ENCODE measurements at places on chromosomes 13 and 19.

GRCh38 chr13:44333950-44334655 is 39.5 kb upstream of the SERP2 start:
- no peak for DNase-seq
- peaks cover 23% of the 10 kb centered on the region for H3K4me1 ChIP-seq
- H3K27me3 ChIP-seq, result no peaks in the 10 kb centered on the region
- H3K36me3 ChIP-seq, result no peaks in the 10 kb centered on the region
- H3K27ac ChIP-seq, result no peak overlapping the region
- H3K4me3 ChIP-seq, result no peak overlapping the region

DNA sequence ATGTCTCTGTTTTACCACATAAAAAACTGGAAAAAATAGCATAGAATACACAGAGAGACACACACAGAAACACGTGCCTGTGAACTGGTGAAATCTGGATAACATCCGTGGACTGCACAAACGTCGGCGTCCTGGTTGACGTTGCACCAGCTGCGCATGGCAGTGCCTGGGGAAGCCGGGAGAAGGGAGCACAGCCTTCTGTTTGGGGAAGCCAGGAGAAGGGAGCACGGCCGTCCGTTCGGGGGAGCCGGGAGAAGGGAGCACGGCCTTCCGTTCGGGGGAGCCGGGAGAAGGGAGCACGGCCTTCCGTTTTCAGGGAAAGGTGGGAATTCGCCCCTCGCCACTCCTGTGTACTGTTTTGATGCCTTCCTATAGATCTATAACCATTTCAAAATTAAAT is 63.8 kb upstream of the C13orf46 start:
- H3K4me1 ChIP-seq, result peaks cover 3% of the 10 kb centered on the region
- H3K27me3 ChIP-seq, result peaks cover 2% of the 10 kb centered on the region
- no peak overlapping the region for H3K4me3 ChIP-seq
- no peak overlapping the region for H3K27ac ChIP-seq
- no peaks in the 10 kb centered on the region for H3K36me3 ChIP-seq

GRCh38 chr13:41056826-41057711 is 4.2 kb upstream of the WBP4 start:
- no peaks in the 10 kb centered on the region for H3K36me3 ChIP-seq
- H3K27ac ChIP-seq, result no peak overlapping the region
- H3K4me1 ChIP-seq, result peaks cover 9% of the 10 kb centered on the region
- H3K4me3 ChIP-seq, result no peak overlapping the region

DNA sequence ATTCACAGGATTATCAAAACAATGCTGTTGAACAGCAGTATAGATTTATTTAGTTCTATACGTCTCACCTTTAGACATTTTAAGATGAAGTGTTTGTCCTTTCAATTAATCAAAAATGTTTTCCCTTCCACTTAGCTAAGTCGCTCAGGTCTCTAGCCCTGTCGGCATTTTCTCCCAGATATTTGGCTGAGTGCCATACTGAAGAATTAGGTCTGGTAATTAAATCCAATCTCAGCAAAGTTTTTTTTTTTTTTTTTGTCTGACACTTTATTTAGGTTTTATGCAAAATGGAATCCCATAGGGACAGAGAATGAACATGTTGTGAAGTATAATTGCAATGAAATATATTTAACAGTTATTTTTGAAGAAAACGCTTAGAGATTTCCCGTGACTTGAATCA is 44.1 kb downstream of the RFC3 start:
- H3K4me1 ChIP-seq, result no peaks in the 10 kb centered on the region
- no peak overlapping the region for H3K27ac ChIP-seq
- H3K4me3 ChIP-seq, result no peak overlapping the region
- peak; percentile 10 for DNase-seq
- H3K36me3 ChIP-seq, result no peaks in the 10 kb centered on the region

DNA sequence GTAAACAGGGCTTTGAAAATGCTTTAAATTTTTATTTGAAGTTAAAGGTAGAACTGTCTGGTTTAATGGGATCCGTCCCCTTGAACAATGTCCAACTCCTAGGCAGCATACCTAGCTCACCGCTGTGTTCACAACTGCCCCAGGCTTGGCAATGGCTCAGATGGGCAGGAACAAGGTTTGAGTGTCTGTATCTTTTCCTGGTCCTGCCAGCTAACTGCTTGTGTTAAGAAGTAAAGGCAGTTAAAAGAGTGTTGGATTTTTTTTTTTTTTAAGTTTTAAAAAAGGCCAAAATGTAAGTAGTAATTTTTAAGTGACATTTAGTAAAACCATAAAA is 66.7 kb upstream of the FNDC3A start:
- H3K4me3 ChIP-seq, result no peak overlapping the region
- H3K4me1 ChIP-seq, result no peaks in the 10 kb centered on the region
- no peaks in the 10 kb centered on the region for H3K27me3 ChIP-seq
- no peak overlapping the region for H3K27ac ChIP-seq

- H3K4me3 ChIP-seq, result no peak overlapping the region
- H3K27ac ChIP-seq, result no peak overlapping the region
- H3K4me1 ChIP-seq, result no peaks in the 10 kb centered on the region
- DNase-seq, result no peak
- peaks cover 4% of the 10 kb centered on the region for H3K36me3 ChIP-seq
Measured at GRCh38 chr13:42152495-42152894, 104.0 kb downstream of the DGKH start.

DNA sequence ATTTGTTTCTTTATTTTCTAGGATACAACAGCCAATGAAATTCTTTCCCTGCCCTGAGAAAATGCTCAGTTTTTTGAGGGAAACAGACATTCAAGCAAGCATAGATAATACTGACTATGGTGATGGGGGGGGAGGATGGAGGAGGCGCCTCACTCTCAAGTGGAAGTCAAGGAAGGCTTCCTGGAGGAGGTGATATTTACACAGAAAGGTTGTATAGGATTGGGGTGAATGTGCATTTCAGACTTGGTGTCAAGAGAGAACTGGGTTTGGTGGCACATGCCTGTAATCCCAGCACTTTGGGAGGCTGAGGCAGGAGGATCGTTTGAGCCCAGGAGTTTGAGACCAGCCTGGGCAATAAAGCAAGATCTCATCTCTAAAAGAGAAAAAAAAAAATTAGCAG is 12.2 kb upstream of the ADGRE1 start:
- H3K4me1 ChIP-seq, result peaks cover 2% of the 10 kb centered on the region
- no peak for DNase-seq
- H3K27me3 ChIP-seq, result no peaks in the 10 kb centered on the region

- H3K27ac ChIP-seq, result peak overlapping the region; percentile 45
- peaks cover 3% of the 10 kb centered on the region for H3K36me3 ChIP-seq
- no peak for DNase-seq
- no peaks in the 10 kb centered on the region for H3K27me3 ChIP-seq
- H3K4me3 ChIP-seq, result peak overlapping the region; percentile 33
- peaks cover 17% of the 10 kb centered on the region for H3K4me1 ChIP-seq
Measured at GRCh38 chr13:38348861-38349389, 726 bp upstream of the UFM1 start.

- peak; percentile 74 for DNase-seq
- no peaks in the 10 kb centered on the region for H3K4me1 ChIP-seq
- no peak overlapping the region for H3K27ac ChIP-seq
- H3K36me3 ChIP-seq, result peaks cover under 1% of the 10 kb centered on the region
- H3K4me3 ChIP-seq, result no peak overlapping the region
- H3K27me3 ChIP-seq, result no peaks in the 10 kb centered on the region
Measured at GRCh38 chr13:23754997-23755396, 134.2 kb downstream of the MIPEP start.

- peaks cover 7% of the 10 kb centered on the region for H3K4me1 ChIP-seq
- no peaks in the 10 kb centered on the region for H3K27me3 ChIP-seq
- no peak overlapping the region for H3K27ac ChIP-seq
- no peak for DNase-seq
- no peaks in the 10 kb centered on the region for H3K36me3 ChIP-seq
Measured at GRCh38 chr13:59495299-59495698, 668.4 kb downstream of the DIAPH3 start.

DNA sequence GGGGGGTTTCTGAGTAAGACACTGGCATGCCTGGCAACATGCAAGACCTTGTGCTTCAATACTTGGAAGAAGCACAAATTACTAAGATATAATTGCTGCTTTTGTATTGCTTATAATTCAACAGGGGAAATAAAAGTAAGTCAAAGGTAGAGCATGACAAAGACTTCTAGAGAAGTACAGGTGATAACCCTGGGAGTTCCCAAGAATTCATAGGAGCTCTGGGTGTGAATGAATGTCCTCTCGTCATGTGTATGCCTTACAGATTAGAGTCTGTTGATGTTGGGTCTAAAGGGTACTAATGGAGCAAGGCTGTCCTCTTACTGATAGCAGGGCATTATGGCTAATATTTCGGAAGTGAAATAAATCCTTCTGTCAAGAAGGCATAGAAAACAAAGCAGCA is 7.6 kb upstream of the ZNF461 start:
- peaks cover 15% of the 10 kb centered on the region for H3K36me3 ChIP-seq
- no peak overlapping the region for H3K4me3 ChIP-seq
- no peaks in the 10 kb centered on the region for H3K27me3 ChIP-seq
- DNase-seq, result no peak
- H3K27ac ChIP-seq, result no peak overlapping the region

- no peaks in the 10 kb centered on the region for H3K27me3 ChIP-seq
- H3K4me3 ChIP-seq, result no peak overlapping the region
- no peak for DNase-seq
- H3K27ac ChIP-seq, result peak overlapping the region; percentile 68
- no peaks in the 10 kb centered on the region for H3K36me3 ChIP-seq
- H3K4me1 ChIP-seq, result peaks cover 39% of the 10 kb centered on the region
Measured at GRCh38 chr19:13004273-13004672, 9.0 kb downstream of the NFIX start.

GRCh38 chr13:25890671-25891212 is 161.1 kb downstream of the SHISA2 start:
- DNase-seq, result no peak
- no peaks in the 10 kb centered on the region for H3K36me3 ChIP-seq
- no peak overlapping the region for H3K4me3 ChIP-seq
- no peaks in the 10 kb centered on the region for H3K4me1 ChIP-seq

DNA sequence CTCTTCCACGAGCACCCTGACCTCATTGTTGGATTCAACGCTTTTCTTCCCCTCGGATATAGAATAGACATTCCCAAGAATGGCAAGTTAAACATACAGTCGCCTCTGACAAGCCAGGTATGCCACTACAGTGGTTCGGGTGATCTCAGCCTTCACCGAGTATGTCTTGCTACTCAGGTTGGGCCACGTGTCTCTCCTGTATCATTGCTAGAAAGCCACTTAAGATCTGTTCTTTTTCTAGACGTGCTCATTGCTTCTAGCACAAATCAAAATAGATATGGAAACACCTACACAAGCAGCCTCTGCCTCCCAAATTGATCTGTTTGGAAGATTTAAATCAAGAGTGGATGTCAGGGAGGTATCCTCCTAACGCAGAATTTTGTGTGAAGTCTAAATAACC is 2.3 kb downstream of the SIN3B start:
- no peak overlapping the region for H3K4me3 ChIP-seq
- H3K36me3 ChIP-seq, result peaks cover 30% of the 10 kb centered on the region
- DNase-seq, result no peak
- H3K27ac ChIP-seq, result no peak overlapping the region

DNA sequence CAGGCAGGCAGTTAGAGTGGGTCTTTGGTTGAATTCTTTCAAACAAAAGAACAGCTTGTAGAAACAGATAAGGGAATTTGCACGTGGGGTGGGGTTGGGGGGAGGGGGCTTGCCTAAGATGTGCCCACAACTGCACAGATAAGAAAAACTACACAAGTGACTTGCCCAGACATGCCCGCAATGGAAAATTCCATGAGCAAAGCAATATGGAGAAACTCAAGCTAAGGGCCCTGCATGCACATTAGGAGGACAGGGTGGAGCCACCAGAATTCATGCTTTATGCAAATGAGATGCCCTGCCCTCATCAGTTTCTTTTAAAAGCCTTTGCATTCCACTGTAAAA is 755.6 kb upstream of the MIR17HG start:
- no peak overlapping the region for H3K4me3 ChIP-seq
- no peak for DNase-seq
- H3K27me3 ChIP-seq, result no peaks in the 10 kb centered on the region

DNA sequence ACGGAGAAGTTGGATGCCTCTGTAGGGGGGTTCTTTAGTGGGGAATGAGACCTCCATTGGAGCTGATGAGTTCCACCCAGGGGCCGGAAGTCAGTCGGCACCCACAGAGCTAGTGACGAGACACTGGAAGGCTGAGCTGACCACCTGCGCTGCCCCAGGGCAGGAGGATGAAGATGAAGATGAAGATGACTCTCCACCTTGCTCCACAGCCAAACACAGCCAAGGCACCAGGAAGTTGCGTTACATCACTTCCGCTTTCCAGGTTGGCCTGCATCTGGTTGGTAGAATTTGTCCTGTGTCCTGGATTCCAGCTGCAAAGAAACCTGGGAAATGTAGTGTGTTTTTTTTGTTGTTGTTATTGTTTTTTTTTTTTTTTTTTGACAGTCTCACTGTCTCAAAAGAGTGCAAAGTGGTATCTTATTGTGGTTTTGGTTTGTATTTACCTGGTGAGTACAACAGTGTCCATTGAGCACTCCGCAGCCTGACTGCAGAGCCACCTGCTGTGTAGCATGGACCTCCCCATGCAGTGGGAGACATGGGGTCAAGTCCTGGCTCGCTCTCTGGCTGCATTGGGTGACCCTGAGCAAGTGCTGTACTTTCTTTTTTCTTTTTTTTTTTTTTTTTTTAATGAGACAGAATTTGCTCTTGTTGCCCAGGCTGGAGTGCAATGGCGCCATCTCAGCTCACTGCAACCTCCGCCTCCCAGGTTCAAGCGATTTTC is 1.9 kb downstream of the TBC1D17 start:
- H3K36me3 ChIP-seq, result peaks cover 17% of the 10 kb centered on the region
- H3K27me3 ChIP-seq, result no peaks in the 10 kb centered on the region
- H3K27ac ChIP-seq, result no peak overlapping the region

DNA sequence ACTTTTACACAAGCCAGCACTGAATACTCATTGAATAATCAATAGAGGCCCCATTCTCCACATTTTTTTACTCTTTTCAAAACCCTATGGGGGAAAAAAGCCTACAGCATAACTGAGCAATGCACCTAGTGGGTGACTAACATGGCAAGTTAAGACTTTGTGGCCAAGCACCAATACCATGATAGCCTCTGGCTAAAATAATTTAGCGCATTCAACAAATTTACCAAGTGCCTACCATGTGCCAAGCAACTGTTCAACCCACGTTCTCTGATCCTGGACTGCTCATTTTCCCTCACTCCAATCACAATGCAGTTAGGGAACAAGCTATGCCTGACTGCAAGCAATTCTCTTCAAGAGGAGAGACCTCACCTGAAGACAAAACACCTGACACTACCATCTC is 3.0 kb downstream of the ANKRD10 start:
- no peak for DNase-seq
- H3K36me3 ChIP-seq, result peaks cover 2% of the 10 kb centered on the region
- peaks cover 61% of the 10 kb centered on the region for H3K4me1 ChIP-seq

DNA sequence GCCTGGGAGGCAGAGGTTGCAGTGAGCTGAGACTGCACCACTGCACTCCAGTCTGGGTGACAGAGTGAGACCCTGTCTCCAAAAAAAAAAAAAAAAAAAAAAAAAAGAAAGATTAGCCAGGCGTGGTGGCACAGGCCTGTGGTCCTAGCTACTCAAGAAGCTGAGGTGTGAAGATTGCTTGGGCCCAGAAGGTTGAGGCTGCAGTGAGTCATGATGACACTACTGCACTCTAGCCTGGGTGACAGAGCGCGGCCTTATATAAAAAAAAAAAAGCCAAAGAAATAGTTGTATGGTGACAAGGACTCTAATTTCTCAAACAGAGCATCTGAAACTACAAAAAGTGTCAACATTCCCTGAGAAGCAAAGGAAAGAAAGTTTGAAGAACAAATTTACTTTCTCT is 3.4 kb downstream of the PBX4 start:
- no peak for DNase-seq
- peaks cover 9% of the 10 kb centered on the region for H3K4me1 ChIP-seq
- H3K36me3 ChIP-seq, result no peaks in the 10 kb centered on the region

- H3K27ac ChIP-seq, result no peak overlapping the region
- H3K4me3 ChIP-seq, result no peak overlapping the region
- no peaks in the 10 kb centered on the region for H3K36me3 ChIP-seq
- H3K4me1 ChIP-seq, result no peaks in the 10 kb centered on the region
- peak; percentile 95 for DNase-seq
- no peaks in the 10 kb centered on the region for H3K27me3 ChIP-seq
Measured at GRCh38 chr13:48726711-48727110, 73.0 kb downstream of the CYSLTR2 start.
